ENCODE measurements at places on chromosomes 5 and 9.

DNA sequence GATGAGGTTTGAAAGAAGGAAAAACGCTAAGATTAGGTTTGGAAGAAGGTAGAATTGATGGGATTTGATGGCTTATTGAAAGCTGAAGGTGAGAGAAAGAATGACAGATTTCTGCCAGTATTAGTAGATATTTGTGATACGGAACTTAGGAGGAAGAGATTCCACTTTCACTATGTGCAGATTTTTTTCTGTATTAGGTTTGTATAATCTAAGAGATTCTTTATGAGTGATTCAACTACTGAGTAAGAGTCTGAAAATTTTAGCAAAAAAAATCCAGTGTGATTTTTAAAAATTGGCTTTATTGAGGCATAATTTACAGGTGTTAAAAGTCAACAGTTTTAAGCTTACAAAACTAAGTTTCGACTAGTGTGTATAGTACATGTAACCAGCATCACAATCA lies 54.1 kb downstream of the AP3S1 start:
- no peak for DNase-seq

DNA sequence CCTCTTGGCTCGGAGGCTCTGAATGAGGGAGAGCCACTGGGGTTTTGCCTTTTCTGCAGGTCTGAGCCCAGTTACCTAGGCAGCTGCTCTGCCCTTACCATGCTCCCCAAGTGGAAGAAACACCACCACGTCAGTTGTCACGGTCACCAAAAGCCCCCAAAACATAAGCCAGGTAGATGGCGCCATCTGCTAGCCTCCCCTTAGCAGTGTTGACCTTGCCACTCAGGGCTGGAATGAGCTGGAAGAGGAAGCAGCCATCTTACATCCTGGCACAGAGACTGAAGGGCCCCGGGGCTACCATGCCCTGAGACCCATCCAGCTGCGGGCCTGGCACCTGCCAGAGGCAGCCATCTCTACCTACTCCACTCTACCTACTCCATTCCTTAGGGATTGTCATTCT lies 7.4 kb downstream of the ZER1 start:
- DNase-seq, result no peak

GRCh38 chr9:107751567-107752210 lies 262.1 kb upstream of the KLF4 start:
- DNase-seq, result no peak

DNA sequence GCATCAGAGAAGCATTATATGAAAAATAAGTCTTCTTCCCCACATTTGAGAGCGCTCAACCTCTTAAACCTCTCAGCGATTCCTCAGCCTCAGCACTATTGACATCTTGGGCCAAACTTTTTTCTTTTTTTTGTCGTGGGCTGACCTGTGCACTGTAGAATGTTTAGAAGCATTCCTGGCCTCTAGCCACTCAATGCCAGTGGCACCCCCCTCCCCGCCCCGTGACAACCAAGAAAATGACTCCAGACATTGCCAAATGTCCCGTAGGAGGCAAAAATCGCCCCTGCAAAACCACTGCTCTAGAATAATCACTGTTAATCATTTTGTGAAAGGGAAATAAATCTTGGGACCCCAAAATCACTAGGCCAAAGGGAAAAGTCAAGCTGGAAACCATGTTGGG lies 129.1 kb upstream of the BOD1 start:
- DNase-seq, result no peak

GRCh38 chr5:16548115-16548514 lies 68.7 kb downstream of the RETREG1 start:
- DNase-seq, result no peak

GRCh38 chr5:72815580-72816283 lies 729 bp upstream of the TNPO1 start:
- no peak for DNase-seq

DNA sequence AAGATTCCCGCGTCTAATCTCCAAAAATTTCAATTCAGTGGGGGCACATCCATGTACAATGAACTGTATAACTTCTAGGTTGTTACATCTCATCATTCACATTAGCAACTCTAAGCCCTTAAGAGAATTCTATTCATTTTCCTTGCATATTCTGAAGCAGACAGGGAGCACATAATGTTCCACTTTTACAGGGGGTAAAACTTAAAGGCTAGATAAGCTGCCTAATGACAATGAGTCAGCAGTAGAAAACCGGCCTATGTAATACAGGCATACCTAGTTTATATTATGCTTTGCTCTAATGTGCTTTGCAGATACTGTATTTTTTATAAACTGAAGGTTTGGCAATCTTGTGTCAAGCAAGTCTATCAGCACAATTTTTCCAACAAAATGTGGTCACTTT lies 40.4 kb downstream of the PTAR1 start:
- DNase-seq, result no peak

GRCh38 chr9:91017245-91017644 lies 215.6 kb downstream of the SYK start:
- DNase-seq, result no peak

- DNase-seq, result no peak
Measured at GRCh38 chr5:103561685-103562452, 720 bp downstream of the NUDT12 start.

DNA sequence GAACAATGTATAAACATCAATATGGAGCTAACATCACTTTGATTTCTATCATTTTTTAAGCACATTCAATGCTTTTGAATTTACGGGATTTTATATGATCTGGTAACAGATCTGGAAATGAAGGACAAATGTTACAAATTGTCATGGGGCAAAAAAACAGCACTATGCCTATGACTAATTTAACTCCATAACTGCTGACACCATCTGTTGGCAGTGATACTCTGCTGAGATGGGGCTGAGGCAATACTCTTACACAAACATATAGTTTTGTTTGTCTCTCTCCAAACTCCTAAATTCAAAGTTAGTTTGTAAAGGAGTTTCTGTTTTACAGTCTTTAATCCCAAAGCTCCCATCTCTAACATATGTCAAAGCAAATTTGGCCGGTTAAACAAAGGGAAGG lies 132.5 kb upstream of the FER start:
- no peak for DNase-seq

GRCh38 chr5:78008356-78008967 lies 232.3 kb upstream of the TBCA start:
- DNase-seq, result no peak

GRCh38 chr5:155850370-155850769 lies 476.6 kb upstream of the SGCD start:
- DNase-seq, result no peak

DNA sequence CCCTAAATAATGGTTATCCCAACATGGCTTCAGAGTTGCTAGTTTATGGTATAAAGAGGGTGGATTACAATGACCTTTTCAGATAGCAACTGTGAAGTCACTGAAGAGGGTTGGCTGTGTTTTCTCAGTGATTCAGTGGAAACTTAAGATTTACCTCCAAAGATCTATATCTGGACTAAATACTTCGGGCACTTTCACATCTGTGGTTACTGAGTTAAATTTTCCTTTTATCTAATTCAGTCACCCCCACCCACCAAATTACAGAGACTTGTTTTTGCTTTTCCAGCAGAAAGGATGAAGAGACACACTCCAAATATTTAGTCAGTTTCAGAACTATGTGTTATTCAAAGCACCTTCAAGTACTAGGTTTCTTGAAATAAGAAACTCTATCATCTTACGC lies 573.2 kb downstream of the CCDC171 start:
- DNase-seq, result no peak

DNA sequence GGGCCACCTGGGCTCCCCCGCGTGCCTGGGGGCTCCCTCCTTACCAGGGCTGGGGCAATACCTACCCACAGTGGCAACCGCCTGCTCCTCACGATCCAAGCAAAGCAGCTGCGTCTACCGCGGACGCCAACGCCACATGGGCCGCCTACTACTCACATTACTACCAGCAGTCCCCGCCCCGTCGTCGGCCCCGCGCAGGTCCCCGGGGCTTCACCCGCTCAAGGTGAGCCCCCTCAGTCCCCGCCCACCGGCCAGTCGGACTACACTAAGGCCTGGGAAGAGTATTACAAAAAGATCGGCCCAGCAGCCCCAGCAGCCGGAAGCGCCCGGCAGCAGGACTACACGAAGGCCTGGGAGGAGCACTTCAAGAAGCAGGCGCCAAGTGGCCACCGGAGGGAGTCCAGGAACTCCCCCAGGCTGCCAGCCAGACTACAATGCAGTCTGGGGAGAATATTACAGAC lies 106.0 kb upstream of the MTAP start:
- DNase-seq, result no peak

GRCh38 chr9:2363138-2363745 lies 258.3 kb upstream of the VLDLR start:
- DNase-seq, result no peak

DNA sequence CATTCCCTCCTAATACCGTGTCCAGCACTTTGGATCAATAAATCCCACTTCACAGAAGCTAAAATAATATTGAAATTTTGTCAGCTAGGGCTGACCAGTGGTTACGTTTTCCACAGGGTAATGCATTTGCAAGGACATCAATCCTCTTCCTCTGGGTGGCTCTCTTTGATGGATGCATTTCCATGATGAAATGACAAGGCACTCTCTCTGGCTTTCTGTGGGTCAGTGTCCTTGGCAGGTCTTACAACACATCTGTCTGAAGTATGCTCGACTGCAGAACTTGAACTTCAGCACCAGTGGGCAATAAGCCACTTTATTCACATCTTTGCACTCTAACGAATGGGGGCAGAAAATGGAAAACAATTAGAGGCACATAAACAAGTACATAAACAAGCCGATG lies 330.1 kb downstream of the ADAMTS6 start:
- DNase-seq, result no peak

GRCh38 chr9:23423999-23424398 lies 402.0 kb downstream of the ELAVL2 start:
- no peak for DNase-seq

- DNase-seq, result no peak
Measured at GRCh38 chr9:105311306-105311705, 66.9 kb downstream of the SLC44A1 start.

- no peak for DNase-seq
Measured at GRCh38 chr5:10459080-10460055, 17.7 kb downstream of the ROPN1L start.

GRCh38 chr5:10301842-10302610 lies 5.7 kb downstream of the CMBL start:
- no peak for DNase-seq

DNA sequence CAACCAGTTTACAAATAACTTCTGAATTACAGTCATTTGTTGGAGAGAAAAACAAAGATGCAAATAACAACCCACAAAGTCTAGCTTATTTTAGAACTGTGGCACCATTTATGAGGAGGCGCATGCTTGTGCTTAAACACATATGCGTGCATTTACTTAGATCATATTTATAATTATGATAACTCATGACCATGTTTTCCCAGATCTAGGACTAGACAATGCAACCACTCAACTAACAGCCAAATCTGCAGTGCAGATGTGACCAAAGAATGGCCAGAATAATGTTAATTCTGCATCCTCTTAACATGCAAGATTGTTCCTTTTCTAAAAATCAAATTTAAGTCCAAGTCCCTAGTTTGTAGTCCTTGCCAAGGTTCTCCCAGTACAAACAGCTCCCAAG lies 167.3 kb upstream of the FST start:
- no peak for DNase-seq

DNA sequence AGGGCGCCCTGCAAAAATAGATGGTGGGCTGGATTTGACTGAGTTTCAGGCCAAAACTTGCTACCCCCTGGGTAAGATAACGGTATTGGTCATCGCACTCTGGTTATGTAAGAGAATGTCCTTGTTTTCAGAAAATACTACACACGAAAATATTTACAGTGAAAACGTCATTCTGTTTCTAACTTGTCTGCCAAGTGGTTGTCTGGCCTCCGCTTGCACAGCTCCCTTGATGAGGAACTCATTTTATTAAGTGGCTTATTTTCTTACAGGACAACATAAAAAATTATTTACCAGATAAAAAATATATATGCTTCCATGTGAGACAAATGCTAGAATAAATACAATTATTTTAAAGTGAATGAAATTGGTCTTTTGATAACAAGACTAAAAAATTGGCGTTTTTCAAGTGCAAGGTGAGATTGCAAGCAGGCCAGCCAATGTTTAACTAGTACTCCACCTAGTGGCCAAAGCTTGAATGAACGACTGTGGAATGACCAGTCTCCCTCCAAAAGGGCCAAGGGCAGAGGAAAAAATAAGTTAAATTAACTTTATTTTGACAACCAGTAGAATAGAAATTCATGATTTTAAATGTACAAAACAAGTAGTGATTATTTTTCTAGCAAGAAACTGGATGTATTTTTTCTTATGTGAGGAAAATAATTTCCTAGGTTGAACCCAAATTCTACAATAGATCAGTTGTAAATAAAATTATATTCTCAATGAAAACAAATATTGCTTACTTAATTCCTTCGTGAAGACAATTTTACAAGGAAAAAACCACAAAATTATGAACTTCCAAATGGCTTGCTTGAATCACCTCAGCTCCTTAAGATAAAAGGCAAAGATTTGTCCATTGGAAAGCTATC lies 93.2 kb downstream of the ZFAND5 start:
- DNase-seq, result no peak

GRCh38 chr9:114695948-114696347 lies 14.0 kb upstream of the TEX48 start:
- no peak for DNase-seq

DNA sequence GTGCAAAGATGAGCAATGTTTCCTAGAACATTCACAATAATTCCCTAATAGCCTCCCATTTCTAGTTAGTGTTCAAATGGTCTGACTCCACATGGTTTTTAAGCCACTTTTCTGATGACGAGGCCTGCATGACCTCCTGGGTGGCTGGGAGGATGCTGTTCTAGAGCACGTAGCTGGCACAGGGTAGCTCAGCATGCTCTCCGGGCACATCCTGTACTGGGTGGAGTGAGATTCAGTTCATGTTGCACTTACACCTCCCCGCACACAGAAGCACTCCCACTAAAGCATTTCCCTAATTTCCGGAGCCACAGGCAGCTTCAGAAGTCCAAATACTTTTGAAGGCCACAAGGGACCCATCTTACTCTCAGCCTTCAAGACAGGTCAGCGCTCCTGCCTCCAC lies 159.8 kb upstream of the LHFPL2 start:
- no peak for DNase-seq

GRCh38 chr9:4686112-4686511 lies 6.7 kb downstream of the CDC37L1 start:
- DNase-seq, result no peak

DNA sequence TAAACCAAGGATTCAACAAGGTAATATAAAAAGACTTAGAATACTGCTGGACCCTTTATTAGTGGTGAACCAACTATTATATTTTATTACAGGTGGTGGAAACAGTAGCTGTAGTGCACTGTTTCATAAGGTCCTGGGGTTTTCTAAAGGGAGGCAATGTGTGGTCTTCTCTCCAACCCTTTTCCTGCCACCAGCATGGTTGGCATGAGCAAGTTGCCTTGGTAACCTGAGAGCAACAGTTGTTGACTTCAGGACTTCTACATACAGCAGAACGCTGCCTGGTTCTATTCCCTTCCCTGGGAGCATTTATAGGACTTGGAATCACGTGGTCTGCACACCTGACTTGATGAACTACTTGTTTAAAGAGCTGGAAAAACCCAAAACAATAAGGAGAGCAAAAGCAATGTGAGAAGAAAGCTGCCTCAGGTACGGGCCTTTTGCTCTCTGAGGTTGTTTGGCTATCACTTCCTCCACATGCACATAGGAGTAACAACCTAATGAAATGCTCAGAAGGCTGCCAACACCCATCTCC lies 81.1 kb upstream of the RAI14 start:
- DNase-seq, result no peak

GRCh38 chr5:181188700-181189362 lies 16.2 kb downstream of the TRIM7 start:
- DNase-seq, result peak; percentile 67

GRCh38 chr5:173310218-173310769 lies 17.9 kb downstream of the STC2 start:
- no peak for DNase-seq

- DNase-seq, result no peak
Measured at GRCh38 chr5:100299261-100299660, 235.9 kb upstream of the FAM174A start.

- no peak for DNase-seq
Measured at GRCh38 chr5:80566711-80567259, 3.3 kb downstream of the ANKRD34B start.
